ENCODE measurements at places on chromosomes 6 and 20.
A peak's percentile ranks its signal among the peaks of the same experiment; 100 is the strongest.

- DNase-seq, result no peak
These were observed 9.9 kb downstream of the HAO1 start for GRCh38 chr20:7930343-7930742.

DNA sequence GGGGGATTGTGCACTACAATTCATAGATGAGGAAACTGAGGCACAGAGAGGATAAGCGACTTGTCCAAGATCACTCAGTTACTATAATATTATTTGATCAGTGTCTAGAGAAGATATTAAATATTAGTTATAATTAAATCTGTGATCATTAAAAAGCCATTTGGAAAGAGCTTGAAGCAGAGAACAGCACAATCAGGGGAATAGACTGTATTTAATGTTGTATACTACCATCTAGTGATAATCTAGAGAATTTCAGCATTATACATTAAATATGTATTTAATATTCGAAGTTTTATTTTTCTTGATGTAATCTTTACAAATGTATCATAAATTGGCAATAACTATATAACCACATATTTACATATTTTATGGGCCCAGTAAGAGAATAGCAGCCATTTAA lies 20.1 kb upstream of the MTCL3 start:
- no peak for DNase-seq

DNA sequence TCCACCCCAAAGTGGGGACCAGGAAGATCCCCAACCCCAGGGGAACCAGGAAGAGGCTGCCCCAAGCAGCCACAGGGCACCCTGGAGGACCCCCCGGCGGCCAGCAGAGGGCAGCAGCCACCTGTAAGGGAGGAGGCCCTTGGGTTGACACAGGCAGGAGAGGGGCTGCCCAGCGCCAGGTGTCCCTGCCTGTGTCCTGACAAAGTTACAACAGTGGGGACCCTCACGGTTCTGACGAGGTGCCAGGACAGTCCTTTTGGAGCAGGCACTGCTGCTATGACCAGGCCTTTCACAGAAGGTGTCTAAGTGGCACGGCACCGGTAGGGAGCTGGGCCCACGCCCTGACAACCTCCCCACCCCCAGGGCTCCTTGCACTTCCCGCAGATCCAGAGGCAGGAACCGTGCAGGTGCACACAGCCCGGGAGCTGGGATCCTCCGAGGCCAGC lies 176.7 kb downstream of the BMP7 start:
- DNase-seq, result peak; percentile 60

DNA sequence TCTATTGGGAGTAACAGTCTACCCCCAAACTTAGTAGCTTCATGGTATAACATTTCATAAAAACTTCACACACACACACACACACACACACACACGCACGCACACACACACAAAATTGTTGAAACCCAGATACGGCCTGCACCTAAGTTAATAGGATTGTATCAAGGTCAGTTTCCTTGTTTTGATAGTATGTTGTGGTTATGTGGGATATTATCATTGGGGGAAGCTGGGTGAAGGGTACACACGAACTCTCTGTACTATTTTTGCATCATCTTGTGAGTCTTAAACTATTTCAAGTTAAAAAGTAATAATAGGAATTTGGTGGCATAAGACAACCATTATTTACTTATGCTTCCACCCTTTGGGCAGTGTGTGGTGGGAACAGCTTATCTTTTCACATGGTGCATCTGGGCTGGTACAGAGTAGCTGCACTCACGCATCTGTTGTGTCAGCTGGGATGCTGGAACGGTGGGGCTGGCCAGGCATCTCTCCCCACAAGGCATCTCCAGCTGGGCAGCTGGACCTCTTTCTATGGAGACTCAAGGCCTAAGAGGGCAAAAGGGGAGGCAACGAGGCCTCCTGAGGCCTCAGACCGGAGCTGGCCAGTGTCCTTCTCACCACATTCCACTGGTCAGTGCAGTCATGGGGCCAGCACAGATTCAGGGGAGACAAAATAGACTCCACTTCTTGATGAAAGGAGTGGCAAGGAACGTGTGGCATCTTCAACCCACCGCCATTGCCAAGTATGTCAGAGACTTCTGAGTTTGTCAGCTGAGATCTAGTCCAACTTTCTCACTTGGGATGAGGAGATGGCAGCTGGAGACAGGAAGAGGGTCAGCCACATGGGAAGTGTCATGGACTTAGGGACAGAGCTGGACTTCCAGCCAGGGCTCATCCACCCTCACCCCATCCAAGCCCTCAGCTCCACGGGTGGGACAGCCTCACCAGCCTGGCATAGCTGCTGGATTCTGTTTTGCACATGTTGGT lies 20.5 kb upstream of the IP6K3 start:
- no peak for DNase-seq

- DNase-seq, result no peak
These were observed 196.0 kb downstream of the BTBD3 start for GRCh38 chr20:12113468-12114371.

GRCh38 chr6:165729307-165729936 lies 66.4 kb upstream of the PDE10A start:
- DNase-seq, result peak; percentile 11

GRCh38 chr6:45480752-45481415 lies 103.2 kb upstream of the SUPT3H start:
- DNase-seq, result no peak

GRCh38 chr6:149586149-149586548 lies 20.0 kb downstream of the GINM1 start:
- DNase-seq, result no peak

DNA sequence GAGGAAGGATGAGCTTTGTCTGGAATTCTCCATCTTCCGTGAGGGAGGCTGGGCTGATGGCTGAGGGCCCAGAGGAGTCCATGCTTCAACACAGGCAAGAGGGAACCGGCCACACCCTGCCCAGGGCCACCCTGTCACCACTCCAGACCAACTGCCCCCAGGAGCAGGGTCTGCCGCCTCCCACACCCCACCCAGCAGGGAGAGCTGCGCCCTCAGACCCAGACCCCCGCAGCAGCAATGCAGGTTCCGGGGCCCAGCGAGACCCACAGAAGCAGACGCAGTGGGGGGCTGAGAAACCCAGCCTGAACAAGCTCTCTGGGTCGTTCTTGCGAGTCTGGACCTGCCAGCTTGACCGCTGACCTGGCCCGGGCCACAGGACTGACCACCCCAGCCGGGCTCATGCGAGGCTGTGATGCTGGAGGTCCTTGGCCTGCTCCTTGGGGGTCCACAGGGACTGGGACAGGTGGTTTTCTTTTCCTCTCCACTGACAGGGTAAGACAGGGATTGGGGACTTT lies 25.0 kb downstream of the FRMD1 start:
- no peak for DNase-seq

DNA sequence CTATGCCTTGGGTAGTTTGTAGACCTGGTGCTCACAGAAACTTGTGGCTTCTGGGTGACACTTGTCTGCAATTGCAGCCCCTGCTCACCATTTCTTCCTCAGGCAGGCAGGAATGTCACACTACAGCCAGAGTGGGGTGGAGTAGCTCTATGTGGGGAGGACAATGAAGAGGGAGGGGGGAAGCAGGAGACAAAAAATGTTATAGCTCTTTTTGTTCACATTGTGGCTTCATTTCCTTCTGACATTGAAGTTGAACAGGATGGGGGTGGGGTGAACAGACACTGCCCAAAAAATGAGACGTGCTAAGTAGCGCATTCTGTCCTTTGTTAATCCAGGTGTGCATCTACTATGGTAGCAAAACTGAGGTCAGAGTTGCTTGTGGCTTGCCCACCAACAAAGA lies at the start of gene THEMIS:
Gene THEMIS (minus strand): TSS at position 124 of the 400 bp plus-strand sequence. CDS start 126 bp downstream, outside the sequence.
- DNase-seq, result no peak

- DNase-seq, result peak; percentile 38
These were observed 155.4 kb downstream of the NRN1 start for GRCh38 chr6:5851261-5851757.

GRCh38 chr6:32666420-32667300 lies at the start of gene HLA-DQB1:
TSS of gene HLA-DQB1 (minus strand) at chr6:32666657. CDS start at chr6:32666607, 50 bp downstream.
- no peak for DNase-seq

GRCh38 chr6:46129291-46129628 lies 529 bp upstream of the ENPP4 start:
- peak; percentile 1 for DNase-seq

DNA sequence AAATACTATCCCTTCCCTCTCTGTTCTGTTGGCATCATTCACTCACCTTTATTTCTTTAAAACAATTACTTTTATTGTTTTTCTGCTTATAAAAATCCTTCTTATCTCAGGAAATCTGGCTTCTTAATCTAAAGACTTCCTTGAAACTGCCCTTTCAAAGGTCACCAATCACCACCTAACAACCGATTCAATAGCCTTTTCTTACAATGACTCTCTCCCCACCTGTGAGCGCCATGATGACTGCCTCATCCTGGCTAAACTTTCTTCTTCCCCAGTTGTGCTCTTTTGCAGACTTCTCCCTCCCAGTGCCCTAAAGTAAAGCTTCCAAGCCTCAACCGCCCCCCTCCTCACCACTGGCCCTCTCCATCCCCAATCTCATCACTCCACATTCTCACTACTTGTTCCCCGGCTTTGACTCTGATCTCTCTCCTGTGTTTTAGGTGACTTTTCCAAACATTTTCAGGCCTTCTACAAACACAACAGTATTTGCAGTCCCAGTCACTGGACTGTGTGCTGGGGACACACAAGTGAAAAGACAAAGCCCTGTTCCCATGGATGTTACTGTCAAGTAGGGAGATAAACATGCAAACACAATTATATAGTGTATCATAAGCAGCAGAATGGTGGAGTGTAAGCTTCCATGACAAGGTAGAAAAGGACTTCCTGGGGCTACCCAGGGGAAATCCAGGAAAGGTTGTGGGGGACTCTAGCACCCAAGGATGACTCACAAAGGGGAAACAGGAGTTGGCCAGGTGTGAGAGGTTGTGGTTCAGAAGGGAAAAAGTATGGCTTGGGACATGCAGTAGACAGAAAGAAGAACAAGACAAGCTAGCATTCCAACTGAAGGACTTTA lies 12.8 kb downstream of the NHSL1 start:
- DNase-seq, result no peak

DNA sequence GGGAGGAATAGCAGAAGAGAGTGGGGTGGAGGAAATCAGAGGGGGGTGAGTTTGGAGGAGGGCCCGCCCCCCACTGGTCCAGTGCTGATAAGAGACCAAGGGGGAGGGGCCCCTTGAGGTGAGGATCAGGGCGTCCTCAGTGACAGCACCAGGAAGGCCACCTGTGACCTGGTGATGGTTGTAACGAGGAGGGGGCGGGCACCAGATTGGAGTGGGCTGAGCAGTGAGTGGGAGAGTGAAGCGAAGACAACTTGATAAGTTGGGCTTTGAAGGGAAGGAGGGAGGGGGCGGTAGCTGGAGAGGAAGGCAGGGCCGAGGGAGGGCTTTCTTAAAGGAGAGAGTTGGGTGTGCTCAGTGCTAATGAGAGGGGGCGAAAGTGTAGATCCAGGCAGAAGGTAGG lies 30.7 kb downstream of the CDH22 start:
- no peak for DNase-seq

DNA sequence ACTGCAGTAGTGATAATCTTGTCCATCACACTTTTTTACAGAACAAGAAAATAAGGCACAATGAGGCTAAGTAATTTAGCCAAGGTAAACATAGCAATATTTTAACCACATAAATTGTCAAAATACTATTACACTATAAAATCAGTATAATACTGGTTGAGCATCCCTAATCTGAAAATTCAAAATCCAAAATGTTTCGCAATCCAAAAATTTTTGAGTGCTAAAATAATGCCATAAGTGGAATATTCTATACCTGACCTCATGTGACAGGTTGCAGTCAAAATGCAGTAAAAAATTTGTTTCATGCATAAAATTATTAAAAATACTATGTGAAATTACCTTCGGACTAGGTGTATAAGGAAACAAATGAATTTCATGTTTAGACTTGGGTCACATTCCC lies 101.5 kb downstream of the PDSS2 start:
- no peak for DNase-seq

DNA sequence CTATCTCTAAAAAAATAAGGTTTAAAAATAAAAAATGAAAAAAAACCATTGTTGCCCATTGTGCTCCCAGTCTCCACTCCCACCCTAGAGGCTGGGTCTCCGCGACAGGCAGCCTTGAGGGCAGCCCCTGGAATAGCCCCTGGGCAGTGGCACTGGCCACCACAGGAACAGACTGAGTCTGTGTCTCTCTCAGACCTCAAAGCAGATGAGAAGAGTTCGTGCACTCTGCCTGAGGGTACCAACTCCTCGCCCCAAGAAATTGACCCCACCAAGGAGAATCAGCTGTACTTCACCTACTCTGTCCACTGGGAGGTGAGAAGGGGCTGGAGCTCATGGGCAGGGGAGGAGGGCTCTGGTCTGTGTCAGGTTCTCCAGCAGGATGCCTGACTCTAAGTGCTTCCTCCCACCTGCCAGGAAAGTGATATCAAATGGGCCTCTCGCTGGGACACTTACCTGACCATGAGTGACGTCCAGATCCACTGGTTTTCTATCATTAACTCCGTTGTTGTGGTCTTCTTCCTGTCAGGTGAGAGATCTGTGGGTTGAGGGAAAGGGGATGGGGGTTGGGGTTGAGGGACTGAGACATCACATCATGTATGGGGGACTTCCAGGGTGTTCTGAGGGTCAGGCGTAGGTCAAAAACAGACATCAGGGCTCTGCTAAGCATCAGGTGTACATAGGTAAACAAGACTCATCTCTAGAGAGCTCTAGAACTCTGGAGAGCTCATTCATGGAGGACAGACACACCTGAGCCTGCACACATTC lies 35.6 kb downstream of the TM9SF4 start:
- DNase-seq, result no peak

- DNase-seq, result no peak
These were observed 124.0 kb downstream of the PLCB1 start for GRCh38 chr20:8255945-8256632.

GRCh38 chr6:27101824-27102223 lies 145.7 kb upstream of the PRSS16 start:
- DNase-seq, result no peak

GRCh38 chr6:131172222-131172621 lies 37.0 kb downstream of the AKAP7 start:
- DNase-seq, result no peak

DNA sequence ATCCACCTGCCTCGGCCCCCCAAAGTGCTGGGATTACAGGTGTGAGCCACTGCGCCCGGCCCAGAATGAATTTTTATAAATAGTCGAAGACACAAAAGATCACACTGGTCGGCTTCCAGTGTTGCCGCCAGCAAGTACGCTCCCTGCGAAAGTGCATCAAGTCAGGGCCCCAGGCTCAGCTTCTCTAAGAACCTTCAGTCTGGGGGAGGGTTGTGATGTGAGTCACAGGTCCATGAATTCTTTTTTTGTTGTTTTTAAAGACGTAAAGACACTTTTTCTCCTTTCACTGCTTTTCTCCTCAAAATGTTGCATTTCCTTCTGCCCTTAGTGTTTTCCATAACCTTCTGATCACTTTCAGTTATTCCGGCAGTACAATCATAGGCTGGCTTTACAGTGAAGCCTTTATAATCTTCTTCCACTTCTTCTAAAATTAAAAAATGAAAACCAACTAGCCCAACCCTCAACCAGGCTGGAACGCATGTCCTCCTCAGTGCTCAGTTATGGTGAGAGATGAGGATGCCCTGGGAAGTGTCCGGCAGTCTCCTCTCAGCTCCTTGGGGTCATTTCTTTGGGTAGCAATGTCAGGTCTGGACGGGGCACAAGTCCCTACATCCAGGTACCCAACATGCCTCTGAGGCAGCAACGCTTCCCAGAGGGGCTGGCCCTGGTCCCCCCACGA lies 66.6 kb downstream of the CSE1L start:
- no peak for DNase-seq

All from stimulated activated CD4-positive, alpha-beta T cell treated with anti-CD3 and anti-CD28 coated beads, Interleukin-1b, Interleukin-23, amount 100 ng/mL, for 24 hours (primary cell).